ENCODE measurements at places on chromosomes 4 and X.

GRCh38 chrX:71536285-71536684, 3.4 kb downstream of the OGT start:
- no peak for DNase-seq

DNA sequence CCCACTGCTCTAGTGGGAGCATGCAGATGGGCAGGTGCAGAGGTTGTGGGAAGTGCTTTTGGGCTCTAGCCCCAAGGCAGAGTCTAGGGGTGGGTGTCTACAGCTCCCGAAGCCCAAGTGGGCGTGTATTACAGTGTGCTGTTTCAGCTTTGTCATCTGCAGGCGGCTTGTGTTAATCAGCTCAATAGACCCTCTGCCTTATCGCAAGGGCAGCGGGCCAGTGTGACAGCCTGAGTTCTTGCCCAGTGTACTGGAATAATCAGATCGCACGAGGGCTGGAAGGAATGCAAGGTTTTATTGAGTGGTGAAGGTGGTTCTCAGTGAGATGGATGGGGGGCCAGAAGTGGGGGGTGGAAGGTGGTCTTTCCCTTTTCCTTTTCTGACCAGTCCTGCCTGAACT, 529.4 kb upstream of the AMOT start:
- no peak for DNase-seq

GRCh38 chr4:86894455-86894854, 2.2 kb upstream of the C4orf36 start:
- no peak for DNase-seq

- peak; percentile 63 for DNase-seq
Measured at GRCh38 chrX:153687121-153688039, at the start of gene SLC6A8. SLC6A8 (plus strand) TSS chrX:153687926; CDS start chrX:153688575, 649 bp downstream.

- no peak for DNase-seq
Measured at GRCh38 chrX:20228245-20228644, 38.5 kb downstream of the RPS6KA3 start.

DNA sequence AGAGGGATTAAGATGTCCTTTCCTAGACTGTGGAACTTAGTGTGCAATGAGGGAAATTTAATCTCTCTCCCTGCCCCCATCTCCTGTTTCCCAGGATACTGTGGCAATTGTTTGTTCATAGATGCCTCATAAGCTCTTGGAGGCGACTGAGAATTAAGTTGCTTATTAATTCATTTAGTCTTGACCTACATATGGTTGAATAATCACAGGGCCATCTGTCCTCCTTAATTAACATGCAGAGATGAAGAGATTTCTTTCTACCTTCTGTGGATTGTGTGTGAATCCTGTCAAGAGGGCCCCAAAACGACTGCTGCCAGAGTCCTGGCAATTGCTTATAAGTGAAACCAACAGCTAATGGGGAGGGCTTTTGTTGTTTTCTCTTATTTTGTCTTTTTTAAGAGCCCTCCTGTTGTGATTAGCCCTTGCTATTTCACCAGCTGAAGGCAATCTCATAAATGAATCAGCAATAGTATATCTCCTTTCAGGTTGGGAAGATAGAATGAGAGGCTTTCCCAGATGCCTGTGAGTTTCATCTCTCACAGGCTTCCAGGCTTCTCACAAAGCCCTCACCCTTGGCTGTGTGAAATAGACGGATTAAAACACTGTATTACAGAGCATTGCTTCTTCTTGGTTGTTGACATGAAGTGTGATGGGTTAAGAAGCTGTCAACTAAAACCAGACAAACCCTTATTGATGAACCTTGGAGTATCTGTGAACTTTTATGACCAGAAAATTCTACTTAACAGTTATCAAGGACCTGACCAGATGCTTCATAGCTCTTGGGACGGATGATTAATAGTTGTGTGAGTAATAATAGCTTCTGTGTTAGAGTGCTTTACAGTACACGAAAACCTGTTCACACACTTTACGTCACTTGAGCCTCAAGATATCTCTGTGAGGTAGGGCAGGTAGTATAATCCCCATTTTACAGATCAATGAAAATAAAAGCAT, 58.5 kb downstream of the PGRMC2 start:
- DNase-seq: no peak

DNA sequence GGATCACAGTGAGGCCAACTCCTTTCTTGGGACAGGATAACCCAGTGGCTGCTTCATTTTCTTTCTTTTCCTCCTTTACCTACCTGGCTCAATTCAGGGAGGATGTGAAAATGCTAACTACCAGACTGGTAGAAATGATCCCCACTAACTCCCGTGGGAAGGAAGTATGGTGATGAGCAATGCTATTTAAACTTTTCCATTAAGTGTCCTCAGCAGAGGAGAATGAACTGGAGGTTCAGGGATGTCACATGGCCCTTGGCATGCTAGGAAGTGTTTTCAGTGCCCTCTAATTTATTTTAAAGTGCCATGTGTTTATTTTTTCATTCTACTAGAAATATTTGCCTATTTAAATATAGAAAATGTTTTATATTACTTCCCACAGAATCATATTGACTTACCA, 363.9 kb downstream of the PPP3CA start:
- DNase-seq: no peak

- DNase-seq: no peak
Measured at GRCh38 chrX:857376-857775, 226.8 kb downstream of the SHOX start.

DNA sequence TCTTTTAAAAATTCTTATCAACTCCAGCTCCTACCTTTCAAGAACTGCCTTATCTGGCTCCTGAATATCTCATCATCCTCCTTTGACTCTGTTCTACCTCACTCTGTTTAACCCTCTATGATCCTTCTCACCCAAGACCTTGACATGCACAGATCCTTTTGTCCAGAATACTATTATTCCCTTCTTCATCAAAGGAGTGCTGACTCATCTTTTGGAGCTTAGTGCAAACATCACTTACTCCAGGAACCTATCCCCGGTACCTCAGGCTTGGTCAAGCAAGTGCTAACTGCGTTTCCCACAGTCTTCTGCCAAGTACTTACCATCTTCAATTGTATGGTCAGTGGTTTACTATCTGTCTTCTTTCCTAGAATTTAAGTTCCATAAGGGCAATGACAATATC, 96.0 kb downstream of the PAPSS1 start:
- DNase-seq: no peak
